H54 (cell line): ENCODE measurements at places on chromosomes 6 and 20.

GRCh38 chr6:4687989-4688947, 87.9 kb upstream of the CDYL start:
- DNase-seq: peak; percentile 75

GRCh38 chr6:101393251-101393828, at the start of gene GRIK2:
Gene GRIK2, plus strand, starts transcription at chr6:101393708.
- DNase-seq: peak; percentile 44

- DNase-seq: no peak
Observed at GRCh38 chr20:9140162-9140760, 71.4 kb downstream of the PLCB4 start.

GRCh38 chr6:132734694-132735236, 20.9 kb upstream of the VNN1 start:
- no peak for DNase-seq

- DNase-seq: no peak
Observed at GRCh38 chr20:24820345-24820744, 128.7 kb upstream of the CST7 start.

- DNase-seq: no peak
Observed at GRCh38 chr6:131682442-131682841, 18.8 kb downstream of the OR2A4 start.

- no peak for DNase-seq
Observed at GRCh38 chr20:51176876-51177275, 154.0 kb upstream of the KCNG1 start.

GRCh38 chr6:126716032-126716431, 376.1 kb downstream of the CENPW start:
- no peak for DNase-seq

DNA sequence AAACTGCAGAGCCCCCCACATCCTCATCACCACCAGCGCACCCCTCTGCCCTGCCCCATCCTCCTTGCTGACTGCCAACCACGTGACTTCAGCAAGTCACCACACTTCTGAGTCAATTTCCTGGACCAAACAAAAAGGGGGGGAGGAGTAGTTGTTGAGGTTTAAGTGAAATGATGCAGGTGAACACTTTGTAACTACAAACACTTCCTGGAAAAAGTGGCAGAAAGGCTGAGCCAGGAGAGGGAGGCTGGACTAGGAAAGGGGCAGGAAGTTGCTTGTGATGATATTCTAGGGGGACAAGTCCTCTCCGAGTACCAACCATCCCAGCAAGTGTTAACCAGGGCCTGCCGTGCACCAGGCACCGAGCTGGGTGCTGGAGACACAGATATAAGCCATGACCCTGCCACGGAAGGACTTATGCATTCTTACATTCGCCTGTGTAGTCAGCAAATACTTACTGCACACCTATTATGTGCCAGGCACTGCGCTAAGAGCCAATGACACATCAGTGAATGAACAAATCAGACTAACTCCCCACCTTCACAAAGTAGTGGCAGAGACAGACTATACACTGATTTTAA, 67.3 kb downstream of the PREX1 start:
- peak; percentile 81 for DNase-seq
